ENCODE measurements at places on chromosomes 6 and 20.

DNA sequence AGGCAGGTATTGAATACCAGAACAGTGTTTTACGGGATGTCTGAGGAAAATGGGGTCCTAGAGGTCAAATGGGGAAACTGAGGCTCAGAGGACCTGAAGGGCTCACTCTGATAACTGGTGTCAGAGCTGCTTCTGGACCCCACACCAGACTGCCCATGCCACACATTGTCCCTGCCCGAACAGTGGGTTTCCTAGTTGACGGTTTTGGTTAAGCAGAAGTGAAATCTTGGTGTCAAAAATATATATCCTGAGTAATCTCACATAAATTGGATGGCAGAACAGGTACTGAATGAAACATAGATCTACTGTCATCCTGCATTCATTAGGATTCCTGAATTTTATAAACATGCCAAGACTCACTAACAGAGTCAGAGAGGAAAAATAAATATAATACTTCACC is 16.3 kb downstream of the NOX3 start:
- DNase-seq, result no peak

DNA sequence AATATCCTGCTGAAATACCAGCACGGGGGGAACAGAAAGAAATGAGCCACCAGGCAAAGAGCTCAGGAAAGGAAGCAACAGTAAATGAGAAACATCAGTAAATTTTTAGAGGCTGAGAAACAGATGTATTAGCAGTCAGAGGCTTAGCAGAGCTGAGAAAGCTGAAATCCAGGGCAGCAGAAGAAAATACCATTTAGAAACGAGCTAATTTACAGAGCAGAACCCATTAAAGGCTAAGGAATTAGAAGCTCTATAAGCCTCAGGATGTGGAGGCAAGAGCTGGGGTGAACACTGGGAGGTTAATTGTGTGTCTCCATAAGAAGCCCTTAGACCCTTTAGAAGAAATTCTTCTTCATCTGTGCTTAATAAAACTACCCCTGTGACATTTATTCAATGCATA is 178.6 kb upstream of the RGS17 start:
- no peak for DNase-seq

GRCh38 chr6:35139924-35140638 is 1.1 kb downstream of the TCP11 start:
- DNase-seq, result no peak

DNA sequence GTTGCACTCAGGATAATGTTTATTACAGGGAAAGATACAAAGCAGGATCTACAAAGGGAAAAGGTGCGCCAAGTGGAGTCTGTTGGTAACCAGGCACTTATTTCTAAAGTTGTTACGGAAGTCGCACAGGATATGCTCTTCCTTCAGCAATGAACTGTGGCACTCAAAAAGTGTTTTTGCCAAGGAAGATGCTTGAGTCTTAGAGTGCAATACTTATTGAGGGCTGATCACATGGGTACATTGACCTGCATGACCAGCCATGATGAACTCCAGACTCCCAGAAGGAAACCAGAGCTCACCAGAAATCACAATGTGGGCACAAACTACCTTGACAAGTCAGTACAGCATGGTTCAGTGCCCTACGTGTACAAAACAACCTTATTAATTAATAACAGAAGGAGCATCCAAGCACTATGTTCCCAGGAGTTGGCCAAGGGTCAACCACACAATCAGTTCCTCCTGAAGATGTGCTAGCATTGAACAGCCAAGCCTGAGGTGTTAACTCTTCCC is 270.7 kb upstream of the TFAP2D start:
- DNase-seq, result no peak

DNA sequence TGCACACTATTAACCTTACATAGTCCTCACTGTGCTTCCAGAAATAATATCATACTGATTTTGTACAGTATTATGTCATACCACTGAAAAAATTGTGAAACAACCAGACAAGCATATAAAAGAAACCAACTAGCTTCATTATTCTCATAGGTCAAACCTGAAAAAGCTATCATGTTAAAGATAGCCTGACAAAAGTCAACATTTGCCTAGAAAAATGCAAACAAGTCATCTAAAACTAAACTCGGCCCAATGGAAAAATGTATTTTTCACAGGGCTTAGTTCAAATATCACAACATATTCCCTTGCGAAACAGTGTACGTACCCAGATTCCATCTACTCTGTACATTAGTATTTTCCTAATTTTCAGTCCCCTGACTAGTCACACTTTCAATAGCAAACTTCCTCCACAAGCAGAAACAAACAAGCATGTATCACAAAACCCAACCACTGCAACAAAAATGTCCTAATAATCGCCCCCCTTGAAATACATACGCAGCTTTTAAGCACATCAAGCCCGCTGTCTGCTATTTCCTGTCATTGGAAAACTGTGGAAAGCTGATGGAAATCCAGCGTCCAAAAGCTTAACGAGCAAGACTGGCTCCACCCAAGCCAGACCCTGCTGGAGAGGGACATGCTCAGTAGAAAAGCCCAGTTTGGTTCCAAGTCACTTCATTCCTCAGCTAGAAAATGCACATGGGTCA is 93.1 kb downstream of the EPB41L2 start:
- no peak for DNase-seq

- no peak for DNase-seq
Observed at GRCh38 chr20:49448917-49449316, 33.6 kb downstream of the KCNB1 start.

DNA sequence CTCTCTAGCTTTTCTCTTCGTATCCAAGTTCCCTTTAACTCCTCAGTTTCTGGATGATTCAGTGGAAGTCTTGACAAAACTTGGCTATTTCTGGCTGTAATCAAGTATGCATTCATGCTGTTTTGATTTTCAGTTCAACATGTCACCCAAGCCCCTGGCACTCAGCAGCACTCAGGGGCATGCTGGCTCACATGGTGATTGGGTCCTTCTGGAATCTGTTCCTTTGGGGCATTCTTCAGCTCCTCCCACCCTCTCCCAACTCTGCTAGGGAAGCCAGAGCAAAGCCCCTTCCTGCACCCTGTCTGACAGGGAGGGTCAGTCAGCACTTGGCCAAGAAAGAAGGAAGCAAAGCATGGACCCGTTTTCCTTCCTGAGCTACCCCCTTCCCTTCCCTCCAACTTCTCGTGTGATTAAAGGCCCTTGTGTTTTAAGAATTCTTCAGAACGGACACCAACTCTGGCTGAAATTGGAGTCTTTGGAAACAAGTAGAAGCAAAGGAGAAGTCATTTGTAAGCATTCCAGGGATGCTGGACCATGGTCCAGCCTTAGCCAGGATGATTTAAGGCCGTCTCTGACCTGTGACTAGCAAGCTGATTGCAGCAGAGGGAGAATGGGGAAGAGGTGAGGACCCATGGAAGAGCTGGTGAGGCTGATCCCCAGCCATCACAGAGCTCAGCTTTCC is 7.1 kb downstream of the PLEKHG1 start:
- no peak for DNase-seq

- DNase-seq, result no peak
Observed at GRCh38 chr6:27862396-27863066, 49.7 kb downstream of the OR2B2 start.

DNA sequence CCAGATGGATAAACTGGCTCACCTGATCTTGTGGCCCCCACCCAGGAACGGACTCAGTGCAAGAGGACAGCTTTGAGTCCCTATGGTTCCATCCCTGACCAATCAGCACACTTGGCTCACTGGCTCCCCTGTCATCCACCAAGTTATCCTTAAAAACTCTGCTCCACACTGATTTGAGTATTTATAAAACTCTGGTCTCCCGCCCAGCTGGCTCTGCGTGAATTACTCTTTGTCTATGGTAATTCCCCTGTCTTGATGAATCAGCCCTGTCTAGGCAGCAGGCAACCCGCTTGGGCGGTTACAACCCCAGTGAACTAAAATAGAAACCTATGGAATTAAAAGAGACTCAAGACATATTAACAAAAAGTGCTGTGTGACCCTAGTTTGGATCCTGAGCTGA is 38.1 kb upstream of the CD83 start:
- no peak for DNase-seq

GRCh38 chr20:50750145-50750671 is 18.8 kb downstream of the PARD6B start:
- no peak for DNase-seq

DNA sequence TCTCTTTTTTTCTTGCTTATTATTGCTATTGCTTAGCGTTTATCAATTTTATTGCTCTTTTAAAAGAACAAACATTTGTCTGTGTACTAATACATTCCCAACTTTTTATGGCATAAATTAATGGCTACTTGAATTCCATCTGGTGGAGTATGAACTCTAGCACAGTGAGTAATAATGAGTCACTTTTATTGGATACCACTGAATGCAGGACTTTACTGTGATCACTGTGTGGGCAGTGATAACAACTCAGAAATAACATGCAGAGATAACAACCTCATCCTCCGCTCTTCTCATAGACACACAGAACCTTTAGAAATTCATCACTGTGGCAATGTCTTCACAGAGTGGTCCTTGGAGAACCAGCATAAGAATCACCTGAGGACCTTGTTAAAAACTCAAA is 174.9 kb upstream of the PRND start:
- DNase-seq, result no peak

- no peak for DNase-seq
Observed at GRCh38 chr6:52420668-52421358, 671 bp downstream of the EFHC1 start.

GRCh38 chr6:91751526-91751925 is 1164.7 kb upstream of the MAP3K7 start:
- no peak for DNase-seq

- DNase-seq, result no peak
Observed at GRCh38 chr6:121506761-121507754, 71.6 kb downstream of the GJA1 start.

DNA sequence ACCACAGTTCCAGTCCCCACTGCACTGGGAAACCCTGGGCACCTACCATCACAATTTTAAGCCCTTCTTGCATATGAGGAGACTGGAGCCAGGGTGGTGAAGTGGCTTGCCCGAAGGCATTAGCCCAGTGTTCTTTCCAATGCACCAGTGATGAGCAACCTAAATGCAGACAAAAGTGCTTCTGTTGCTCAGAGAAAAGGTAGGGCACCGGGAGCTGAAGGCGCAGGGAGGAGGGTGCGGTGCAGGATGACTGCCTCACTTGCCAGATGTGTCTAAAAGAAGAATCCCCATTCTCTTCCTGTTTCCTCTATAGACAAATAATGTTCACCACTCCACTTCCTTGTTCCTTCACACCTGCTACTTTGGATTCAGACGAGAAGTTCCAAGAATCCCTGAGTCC is 86.5 kb downstream of the QRSL1 start:
- DNase-seq, result no peak

- no peak for DNase-seq
Observed at GRCh38 chr6:12459945-12460661, 169.9 kb downstream of the EDN1 start.

DNA sequence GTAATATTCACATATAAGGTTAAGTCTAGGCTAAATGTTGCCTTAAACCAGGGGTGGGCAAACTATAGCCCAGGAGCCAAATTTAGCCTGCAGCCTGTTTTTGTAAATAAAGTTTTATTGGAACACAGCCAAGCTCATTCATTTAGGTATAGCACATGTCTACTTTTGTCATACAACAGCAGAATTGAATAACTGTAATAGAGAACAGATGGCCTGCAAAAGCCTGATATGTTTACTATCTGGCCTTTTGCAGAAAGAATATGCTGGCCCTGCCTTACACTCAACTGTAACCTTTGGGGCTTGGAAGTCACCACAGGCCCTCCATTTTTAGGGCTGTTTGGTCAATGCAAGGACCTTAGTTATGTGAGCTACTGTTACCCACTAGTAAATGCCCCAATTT is 17.7 kb upstream of the BCLAF1 start:
- DNase-seq, result no peak

DNA sequence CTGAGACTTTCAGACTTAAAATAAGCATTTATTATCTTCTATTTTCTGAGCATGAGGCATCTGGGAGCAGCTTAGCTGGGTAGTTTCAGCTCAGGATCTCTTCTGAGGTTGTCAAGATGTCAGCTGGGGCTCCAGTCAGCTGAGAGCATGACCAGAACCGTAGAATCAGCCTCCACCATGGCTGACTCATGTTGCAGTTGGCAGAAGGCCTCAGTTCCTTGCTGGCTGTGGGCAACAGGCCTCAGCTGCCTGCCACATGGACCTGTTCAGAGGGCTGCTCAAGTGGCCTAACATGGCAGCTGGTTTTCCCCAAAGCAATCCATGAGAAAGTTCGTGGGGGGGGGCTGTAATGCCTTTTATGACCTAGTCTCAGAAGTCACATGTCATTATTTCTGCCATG is 142.3 kb downstream of the LY86 start:
- DNase-seq, result no peak

DNA sequence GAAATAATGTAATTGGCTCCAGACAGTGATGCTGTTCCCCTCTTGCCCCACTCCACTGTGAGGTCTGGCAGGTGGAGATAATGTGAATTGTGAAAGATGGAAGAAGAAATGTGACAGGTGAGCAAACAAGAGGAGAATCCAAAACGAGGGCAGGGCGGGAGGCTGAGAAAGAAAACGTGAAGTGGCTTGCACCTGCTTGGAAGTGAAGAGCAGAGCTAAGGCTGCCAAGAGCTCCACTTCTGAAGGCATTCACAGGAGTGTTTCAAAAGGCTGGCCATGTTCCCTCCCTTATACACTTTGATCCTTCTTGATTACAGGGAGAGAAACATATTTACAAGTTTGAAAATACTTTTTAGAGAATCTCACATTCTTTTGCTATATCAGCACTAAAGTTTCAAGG is 359.4 kb downstream of the EPHA7 start:
- no peak for DNase-seq

DNA sequence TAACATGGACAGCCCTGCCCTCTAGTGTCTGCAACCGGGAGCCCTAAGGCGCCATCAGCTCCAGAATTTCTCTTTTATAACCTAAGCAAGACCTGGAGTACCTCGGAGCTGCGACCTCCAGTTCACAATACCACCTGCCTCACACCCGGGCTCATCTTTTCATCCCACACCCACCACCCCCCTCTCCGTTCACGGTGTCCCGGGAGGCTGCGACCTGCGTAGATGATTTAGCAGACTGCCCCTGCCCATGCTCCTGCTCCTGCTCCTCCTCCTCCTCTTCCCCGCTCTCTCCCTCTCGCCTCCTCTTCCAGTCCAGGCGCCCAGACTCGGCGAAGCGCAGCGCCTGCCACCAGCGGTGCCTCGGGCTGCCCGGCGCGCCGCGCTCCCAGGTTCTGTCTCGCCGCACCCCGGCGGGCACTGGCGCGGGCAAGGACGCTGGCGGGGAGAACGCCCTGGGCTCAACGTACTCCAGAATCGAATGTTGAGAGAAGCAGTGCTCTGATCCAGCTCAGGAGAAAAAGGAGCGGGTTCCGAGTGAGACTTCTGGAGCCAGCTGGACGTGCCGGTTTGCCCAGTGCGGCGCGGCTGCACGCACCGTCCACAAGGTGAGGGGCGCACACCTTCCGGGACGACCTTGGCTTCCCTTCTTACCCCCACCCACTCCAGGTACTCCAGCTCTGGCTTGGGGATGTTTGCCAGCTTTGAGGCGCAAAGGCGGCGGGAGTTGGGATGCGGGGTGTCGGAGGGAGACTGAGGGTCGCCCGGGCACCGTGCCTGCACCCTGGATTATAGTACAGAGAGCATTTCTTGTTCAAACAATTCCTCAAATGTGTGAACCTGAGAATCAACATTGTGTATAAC is at the start of gene HTR1E:
HTR1E (plus strand) TSS at position 310 of the 861 bp plus-strand sequence. CDS start 77,807 bp downstream, outside the sequence.
- DNase-seq, result no peak

All from coronary artery (tissue), 2 donors.